ENCODE measurements at places on chromosomes 5 and 9.

- DNase-seq: no peak
Measured at GRCh38 chr5:179816401-179816795, 4.3 kb upstream of the SQSTM1 start.

DNA sequence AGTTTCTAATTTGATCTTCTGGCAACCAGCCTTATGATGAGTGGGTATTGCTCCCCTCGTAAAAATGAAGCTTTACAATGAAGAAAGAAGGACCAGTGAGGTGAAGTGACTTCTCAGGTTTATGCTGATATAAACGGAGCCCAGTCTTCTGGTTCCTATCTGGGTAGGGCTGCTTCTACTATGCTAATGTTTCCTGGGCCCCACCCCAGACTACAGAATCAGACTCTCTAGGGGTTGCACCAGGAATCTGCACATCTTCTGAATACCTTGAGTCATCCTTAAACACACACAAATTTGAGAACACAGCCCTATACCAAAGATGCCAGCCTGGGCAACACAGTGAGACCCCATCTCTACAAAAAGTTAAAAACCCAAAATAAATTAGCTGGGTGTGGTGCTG, 16.2 kb downstream of the BTF3 start:
- DNase-seq: no peak

GRCh38 chr5:141494761-141495452, 6.0 kb downstream of the PCDHGC5 start:
- DNase-seq: no peak

- no peak for DNase-seq
Measured at GRCh38 chr5:10036136-10036815, 213.4 kb downstream of the ATPSCKMT start.

Data from AG09319 (cell line).